Activated naive CD4-positive, alpha-beta T cell treated with anti-CD3 and anti-CD28 coated beads for 36 hours (primary cell): ENCODE measurements at places on chromosomes 6 and 20. TPM values are rescaled to one million over a fixed set of nuclear protein-coding genes. Genes with fewer than 3 reads are reported as not detected.

PM20D2 gene
- 12.7 TPM for total RNA-seq

ULBP2 gene
- 0.69 TPM for total RNA-seq

GRCh38 chr6:154786144-154786868, 53.1 kb downstream of the SCAF8 start:
- no peak for DNase-seq

POPDC3 gene
- not detected for total RNA-seq

DNA sequence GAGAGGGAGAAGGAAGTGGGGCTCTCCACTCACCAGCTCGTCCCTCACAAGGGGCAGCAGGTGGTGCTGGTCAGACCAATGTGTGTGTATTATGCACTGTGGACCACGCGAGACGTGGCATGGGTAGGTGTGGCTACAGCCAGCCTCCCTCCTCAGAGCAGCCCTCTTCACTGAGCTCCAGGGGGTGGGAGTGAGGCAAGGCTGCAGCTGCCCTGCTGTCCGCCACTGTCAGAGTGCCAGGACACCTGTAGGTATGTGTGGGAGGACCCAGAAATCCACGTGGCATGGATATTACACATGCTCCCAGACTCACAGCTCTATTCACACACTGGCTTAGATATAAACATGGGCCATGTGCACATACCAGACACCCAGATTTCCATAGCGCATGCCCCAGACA, 90.3 kb downstream of the VEGFA start:
- DNase-seq, result no peak

GRCh38 chr6:121460170-121460569, 24.7 kb downstream of the GJA1 start:
- DNase-seq, result no peak

- no peak for DNase-seq
Measured at GRCh38 chr6:46969206-46969605, 47.5 kb upstream of the ADGRF5 start.

GRCh38 chr20:54262671-54263070, 54.8 kb downstream of the PFDN4 start:
- DNase-seq, result no peak

DNA sequence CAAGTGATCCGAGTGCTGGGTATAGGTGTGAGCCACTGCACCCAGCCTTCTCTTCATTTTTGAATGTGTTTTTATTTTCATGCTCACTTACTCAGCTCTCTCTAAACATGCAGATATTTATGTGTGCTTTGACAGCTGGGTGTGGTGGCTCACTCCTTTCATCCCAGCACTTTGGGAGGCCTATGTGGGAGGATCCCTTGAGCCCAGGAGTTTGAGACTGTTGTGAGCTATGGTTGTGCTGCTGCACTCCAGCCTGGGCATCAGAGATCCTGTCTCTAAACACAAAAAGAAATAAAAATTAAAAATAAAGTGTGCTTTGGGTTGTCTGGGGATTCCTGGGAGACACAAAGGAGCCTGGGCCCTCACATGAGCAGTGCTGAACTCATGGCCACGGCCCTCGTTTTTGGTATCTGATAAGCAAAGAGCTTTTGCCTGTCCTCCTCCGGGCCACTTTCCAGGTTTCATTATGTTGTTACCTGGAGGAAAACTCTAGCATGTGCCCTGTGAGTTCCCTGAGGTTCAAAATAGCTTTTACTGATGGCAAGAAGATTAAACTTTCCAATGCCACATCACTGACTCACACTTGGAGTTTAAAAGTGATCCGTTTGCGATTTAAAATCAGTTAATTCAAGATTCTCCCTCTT, 78.5 kb downstream of the CD164 start:
- DNase-seq, result no peak

DNA sequence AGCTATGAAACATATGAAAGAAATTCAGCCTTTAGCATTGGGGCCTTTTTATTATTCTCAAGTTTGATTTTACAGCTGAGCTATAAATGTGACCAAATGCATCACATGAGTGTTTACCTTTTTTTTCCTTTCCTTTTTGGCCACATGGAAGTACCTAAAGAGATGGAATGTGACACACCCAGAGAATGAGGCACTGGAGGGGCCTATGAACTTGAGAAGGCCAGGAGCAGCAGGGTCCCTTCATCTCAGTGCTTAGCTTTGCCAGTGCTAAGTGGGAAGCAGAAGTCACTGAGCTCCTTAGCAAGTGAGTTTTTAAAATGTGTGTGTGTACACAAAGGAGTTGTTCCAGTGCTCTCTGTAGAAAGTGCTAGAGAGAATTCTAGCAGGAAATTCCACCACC, 44.7 kb downstream of the RREB1 start:
- DNase-seq, result no peak

TMC2 gene
- not detected for total RNA-seq

DNA sequence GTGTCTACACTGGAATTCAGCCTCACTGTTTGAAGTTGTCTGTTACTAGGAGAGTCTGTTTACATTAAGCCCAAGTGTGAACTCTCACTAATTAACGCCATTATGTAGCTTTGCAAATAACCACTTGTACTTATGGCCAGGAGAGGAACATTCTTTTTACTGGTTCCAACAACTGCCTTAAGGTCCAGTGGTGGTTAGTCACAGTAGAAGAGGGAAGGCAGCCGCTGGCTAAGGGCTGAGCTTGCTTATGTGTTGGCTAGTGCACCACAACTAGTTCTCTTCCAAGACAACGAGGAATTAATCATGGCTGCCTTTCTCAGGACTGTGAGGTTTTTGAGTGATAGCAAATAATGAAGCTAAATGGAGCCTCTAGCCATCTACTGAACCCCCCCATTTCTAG, 14.9 kb upstream of the SLC22A23 start:
- no peak for DNase-seq

GRCh38 chr6:123089226-123089625, 93.2 kb downstream of the CLVS2 start:
- DNase-seq, result no peak

- DNase-seq, result no peak
Measured at GRCh38 chr6:39543095-39543494, 182.1 kb downstream of the KIF6 start.

DUSP15 gene
- total RNA-seq, result not detected
